ENCODE measurements at places on chromosomes 2 and 18.

DNA sequence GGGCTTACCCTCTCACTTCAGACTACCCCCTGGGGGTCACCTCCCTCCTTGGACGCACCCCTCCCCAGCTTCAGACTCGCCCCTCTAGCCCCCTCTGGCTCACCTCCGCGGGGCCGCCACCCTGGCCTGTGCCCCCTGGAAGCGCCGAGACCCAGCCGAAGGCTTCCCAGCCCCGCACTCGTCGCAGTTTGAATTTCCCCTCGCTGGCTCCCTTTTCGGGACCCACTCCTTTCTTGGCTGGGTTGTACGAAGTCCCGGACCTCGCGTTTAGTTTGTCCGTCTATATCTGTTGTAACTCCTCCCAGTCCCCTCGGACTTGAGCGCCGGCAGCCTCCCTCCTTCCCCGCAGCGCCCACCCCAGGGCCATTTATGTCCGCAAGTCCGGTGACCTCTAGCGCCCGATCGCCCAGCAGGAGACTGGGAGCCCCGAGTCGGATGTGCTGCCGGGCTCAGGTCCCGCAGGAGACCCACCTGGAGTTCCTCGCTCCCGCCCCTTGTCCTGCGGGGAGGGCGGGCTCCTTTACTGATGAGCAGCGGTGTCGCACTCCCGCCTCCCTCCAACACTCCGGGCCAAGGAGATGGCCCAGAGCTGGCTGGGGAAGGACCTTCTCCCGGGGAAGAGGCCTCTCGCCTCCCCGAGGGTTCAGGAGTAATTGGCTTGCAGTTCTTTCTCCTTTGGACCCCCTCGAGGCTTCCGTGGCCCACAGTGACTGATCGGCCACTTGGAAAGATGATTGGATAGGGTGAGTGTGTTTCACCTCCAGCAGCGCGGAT lies 692 bp upstream of the RAX start:
- DNase-seq: no peak

GRCh38 chr2:58052978-58053377 lies 6.4 kb downstream of the VRK2 start:
- no peak for DNase-seq

DNA sequence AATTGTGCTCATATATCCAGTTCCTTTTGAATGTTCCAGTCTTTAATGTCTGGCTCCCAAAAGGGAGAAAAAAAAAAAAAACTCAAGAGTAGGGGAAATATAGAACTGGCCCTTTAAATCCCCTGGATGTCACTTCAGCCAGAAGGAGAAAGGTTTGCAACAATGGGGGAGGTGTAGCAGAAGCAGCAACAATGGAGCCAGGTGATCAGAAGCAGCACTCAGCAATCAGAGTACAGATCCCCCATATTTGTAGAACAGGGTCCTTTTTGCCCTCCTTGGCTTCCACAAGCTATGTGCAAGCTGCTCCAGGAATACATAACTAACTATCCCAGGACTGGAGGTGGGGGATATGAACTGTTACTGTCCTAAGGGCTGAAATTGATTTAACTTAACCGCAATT lies 25.8 kb upstream of the ZNF397 start:
- no peak for DNase-seq

- no peak for DNase-seq
These were observed 17.6 kb downstream of the HDAC4 start for GRCh38 chr2:239383036-239383758.

Data from stimulated activated CD8-positive, alpha-beta memory T cell treated with anti-CD3 and anti-CD28 coated beads, Interleukin-15, amount 100 ng/mL, for 1 hour (primary cell).